ENCODE measurements at places on chromosomes 16 and 17. TPM values are rescaled to one million over a fixed set of nuclear protein-coding genes. Genes with fewer than 3 reads are reported as not detected.

IKZF3 gene
- total RNA-seq = not detected

GCGR gene
- 2.9 TPM for total RNA-seq

GRCh38 chr17:15278924-15279477, 13.9 kb upstream of the PMP22 start:
- DNase-seq = peak; percentile 55

DNA sequence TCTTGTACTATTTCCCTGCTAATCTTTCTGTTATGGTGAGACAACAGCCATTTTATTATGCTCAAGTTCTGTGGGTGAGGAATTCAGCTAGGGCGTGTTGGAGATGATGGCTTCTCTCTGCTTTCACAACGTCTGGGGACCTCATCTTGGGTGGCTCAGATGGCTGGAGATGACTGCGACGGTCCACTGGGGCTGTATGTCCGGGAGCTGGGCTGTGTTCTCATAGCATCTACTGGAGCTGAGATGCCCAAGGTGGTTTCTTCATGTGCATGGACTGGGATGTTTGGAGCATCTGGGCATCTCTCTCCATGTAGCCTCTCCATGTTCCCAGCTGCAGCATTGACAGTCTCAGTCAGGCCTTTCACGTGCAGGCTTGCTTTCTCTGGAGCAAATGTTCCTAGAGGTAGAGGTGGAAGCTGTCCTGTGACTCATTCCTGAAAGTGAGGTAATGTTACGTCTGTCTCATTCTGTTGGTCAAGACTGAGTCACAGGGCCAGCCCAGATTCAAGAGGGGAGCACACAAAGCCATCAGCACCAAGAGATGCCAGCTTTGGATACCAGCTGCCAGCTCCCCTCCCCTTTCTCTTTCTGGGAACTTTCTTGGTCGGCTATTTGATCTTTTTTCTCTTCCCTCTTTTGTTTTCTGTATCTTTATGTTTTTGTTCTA, 96.2 kb downstream of the RAP1GAP2 start:
- DNase-seq = peak; percentile 85

FLYWCH2 gene
- 31.6 TPM for total RNA-seq

SEPTIN12 gene
- total RNA-seq = not detected

CCL23 gene
- not detected for total RNA-seq

- DNase-seq = peak; percentile 86
Observed at GRCh38 chr17:79391376-79392233, 219.2 kb downstream of the RBFOX3 start.

MYH3 gene
- total RNA-seq = 0.48 TPM

DNA sequence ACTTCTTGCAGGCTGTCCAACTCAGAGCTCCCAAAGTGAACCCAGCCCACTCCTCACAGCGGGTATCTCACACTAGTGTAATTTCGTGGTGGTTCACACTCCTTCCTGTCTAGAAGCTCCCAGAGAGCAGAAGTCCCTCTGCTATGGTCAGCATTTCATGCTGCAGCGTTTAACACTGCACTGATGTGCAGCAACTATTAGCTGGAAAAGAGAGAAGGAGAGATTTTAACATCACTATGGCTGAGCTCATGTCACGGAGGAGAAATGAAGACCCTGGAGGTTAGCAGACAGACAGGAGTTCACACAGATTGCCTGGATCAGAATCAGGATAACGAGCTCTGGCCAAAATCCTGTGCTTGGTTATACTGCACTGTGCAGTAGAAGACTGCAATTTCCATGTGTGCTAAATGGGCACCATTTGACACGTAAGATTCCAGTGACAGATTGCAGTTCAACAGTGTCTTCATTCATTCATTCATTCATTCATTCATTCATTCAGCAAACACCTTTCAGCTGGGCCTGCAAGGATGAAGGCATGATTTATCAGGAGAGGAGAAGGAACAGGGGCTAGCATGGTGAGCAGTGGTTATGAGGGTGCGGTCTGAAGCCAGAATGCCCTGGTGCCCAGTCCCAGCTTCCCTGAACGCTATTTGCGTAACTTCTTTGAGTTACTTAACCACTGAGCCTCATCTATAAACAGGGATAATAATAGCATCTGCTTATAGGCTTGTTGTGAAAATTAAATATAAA, 5.3 kb upstream of the CCL1 start:
- no peak for DNase-seq

KLHL36 gene
- total RNA-seq = 45.0 TPM

GRCh38 chr17:33055746-33056145, 64.1 kb downstream of the SPACA3 start:
- no peak for DNase-seq

DNA sequence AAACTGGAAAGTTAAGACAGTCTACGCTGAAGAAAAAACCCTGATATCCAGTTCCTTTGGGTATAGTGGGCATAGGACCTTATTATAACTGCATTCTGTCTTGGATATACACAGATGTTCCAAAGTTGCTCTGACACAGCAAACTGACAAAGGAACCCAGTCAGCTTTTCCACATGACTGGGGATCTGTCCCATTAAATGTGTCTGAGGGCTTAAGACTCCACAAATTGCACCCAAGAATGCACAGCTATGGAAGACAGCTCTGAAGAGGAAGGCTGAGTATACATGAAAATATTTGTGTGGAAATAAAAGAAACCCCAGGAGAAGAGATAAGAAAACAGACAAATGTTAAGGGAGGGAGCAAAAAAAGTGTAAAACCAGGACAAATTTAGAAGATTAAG, 114.1 kb downstream of the SPAG9 start:
- no peak for DNase-seq

DNA sequence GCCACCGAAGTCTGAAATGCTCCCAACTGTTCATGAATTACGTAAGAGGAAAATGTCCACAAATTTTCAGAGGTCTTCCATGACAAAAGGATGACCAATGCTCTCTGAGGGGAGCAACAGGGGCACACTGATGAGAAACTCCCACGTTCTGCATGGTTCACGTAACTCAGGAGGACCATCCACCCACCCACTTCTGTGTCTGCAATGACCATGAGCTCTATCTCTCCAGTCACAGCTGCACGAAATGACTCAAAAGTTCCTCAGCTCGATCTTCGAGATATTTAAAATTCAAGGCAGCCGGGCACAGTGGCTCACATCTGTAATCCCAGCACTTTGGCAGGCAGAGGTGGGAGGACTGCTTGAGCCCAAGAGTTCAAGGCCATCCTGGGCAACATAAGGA, 15.8 kb downstream of the WDR45B start:
- DNase-seq = no peak

GRCh38 chr16:28563218-28563617, 9.5 kb downstream of the SGF29 start:
- no peak for DNase-seq

TMEM88 gene
- 59.6 TPM for total RNA-seq

All from hepatocyte (in vitro differentiated cells).